ENCODE measurements at places on chromosomes 16 and 17.
A peak's percentile ranks its signal among the peaks of the same experiment; 100 is the strongest.

DNA sequence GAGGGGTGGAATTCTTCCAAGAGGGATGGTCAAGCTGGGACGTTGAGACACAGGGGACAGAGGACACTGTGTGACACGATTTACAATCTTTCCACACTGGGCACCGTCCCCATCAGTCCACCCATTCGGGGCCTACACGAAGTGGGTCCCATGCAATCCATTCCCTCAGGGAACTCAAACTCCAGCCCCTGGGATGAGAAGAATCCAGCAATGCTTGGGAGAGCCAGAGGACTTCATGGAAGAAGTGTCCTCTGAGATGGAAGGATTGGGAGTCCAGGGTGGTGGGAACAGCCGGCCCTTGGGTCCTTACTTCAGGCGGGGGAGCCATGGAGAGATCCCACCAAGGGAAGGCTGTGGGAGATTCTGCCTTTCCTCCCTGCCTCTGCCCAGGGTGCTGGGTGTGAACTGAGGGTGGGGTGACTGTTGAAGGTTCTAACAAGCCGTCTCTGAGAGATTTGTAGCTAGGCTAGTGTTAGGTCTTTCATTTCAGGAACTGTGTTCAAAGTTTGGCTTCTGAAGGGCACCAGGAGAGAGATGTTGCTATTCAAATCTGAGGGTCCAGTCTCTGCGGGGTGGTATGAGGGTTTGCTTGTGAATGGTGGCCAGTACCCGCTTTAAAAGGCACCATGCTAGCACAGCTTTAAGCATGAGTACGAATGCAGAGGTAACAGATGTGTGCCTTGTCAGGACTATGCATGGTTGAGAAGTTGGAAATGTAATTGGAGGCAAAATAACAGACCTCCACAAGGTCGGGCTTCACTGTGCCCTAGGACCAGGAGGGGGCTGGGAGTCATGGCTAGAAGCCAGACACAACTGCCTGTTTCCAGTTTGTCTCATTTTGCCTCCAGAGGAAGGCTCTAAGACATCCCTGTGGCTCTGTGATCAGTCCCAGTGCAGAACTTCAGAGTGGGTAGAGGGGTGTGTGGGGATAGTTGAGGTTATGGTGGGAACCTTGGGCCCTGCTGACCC, 1.9 kb downstream of the ATP1B2 start:
- DNase-seq, result no peak

GRCh38 chr17:36598951-36599401, 2.4 kb upstream of the MRM1 start:
- DNase-seq, result no peak

DNA sequence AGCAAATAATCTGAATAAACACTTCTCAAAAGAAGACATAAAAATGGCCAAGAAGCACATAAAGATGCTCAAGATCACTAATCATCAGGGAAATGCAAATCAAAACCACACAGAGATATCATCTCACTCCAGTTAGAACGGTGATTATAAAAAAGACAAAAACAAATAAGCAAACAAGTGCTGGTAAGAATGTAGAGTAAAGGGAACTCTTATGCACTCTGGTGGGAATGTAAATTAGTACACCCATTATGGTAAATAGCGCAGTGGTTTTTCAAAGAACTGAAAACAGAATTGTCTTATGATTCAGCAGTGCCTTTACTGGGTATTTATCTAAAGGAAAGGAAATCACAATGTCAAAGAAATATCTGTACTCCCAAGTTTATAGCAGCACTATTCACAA, 343.2 kb downstream of the HAPSTR1 start:
- no peak for DNase-seq

- DNase-seq, result peak; percentile 7
These were observed 160.4 kb downstream of the ABCA8 start for GRCh38 chr17:68794636-68795434.

DNA sequence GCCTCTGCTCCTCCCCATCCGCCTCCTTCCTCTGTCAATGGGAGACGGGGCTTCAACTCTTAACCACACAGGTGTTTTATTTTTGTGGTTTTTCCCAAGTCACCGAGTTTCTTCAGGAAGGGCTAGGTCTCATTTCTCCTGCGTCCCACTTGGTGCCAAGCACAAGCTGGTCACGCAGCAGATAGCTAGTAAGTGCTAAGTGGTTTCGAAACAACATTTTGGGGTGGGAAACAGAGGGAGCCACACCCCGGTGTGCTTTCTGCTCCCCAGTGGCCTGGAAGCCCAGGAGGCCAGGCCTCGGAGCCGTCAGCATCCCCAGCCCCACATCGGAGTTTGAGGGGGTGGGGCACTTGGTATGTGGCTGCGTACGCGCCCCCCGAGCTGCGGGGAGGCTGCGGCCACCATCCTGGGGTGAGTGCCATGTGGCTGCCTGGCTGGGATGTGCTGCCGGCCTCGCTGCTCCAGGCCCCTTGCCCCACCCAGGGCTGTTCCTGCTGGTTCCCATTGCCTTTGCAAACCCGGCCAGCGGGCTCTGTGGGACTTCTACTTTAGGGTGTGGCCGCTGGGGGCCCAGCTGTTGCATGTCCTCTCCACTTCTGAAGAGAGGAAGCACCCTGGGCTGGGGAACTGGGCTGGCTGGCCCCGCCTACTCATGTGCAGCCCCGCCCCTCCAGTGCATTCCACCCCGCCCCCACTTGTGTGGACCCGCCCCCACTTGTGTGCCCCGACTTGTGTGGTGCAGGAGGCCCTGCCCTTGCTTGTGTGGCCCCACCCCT, 55.6 kb downstream of the BAIAP2 start:
- peak; percentile 92 for DNase-seq

- no peak for DNase-seq
These were observed 13.3 kb downstream of the TSPOAP1 start for GRCh38 chr17:58315281-58315711.

DNA sequence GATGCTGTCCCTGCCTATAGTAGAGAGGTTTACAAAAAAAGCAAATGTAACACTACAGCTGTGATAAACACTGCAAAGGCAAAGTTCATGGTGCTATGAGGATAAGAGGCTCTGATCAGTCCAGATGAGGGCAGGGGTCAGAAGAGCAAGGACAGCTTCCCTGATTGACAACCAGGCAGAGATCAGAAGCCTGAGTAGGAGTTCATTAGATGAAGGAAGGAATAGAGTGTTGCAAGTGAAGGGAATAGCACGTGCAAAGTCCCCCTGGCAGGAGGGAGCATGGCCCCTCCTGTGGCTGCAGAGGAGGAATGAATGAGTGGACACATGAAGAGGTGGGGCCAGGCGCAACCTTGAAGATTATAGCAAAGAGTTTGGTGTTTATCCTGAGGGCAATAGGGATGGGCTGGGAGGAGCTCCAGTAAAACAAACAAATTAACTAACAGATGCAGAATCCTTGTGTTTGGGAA, 208.4 kb upstream of the IRX5 start:
- no peak for DNase-seq

- DNase-seq, result no peak
These were observed 290.9 kb upstream of the MAF start for GRCh38 chr16:79891458-79891857.

DNA sequence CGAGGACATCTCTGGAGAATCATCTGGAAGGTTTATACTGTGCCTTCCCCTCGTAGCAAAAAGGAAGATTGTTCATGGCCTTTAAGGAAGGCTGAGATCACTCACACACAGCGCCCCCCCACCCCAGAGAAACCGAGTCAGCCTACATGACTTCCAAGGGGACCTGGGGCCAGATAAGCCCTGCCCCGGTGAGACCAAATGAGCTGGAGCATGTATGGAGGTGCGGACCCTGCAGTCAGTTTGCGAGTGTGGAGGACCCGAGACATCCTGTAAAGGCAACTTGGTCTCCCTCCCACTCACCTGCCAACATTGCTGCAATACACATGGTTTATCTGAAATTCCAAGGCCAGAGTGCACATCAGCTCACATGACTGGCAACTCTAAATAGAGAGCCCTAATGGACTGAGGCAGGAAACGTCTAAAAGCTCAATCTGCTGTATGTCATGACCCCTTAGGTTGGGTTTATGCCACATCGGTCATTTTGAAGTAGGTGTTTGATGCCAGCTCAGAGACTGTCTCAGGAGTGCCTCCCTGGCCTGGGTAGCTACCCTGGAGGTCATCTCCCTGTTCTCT, 233.6 kb downstream of the CPPED1 start:
- no peak for DNase-seq

DNA sequence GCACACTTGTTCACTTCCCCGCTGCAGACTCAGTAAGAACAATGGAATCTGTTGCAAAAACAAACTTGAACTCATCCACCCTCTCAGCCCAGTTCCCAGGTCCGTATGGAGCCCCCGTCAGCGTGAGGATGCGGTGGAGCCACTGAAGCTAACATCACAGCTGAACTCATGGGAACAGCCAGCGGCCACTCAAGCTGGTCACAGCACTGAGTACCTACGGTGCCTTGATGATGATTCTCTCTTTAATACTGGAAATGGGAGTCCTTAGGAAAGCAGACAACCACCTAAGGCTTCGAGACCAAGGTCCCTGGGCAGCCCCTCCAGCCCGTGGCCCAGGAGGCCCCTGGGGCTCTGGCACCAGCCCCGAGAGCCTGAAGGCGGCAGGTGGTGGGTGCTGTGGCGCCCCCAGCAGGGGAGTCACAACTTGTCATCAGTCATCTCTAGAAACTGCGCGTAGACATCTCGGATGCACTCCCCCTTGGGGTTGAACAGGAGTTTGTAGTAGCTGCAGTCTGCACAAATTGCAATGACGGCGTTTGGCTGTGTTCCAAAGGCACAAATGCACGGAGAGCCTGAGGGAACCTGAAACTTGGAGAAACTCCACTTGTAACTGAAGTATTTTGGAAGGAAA, 31.0 kb upstream of the RHOT1 start:
- DNase-seq, result peak; percentile 87

Measured in K562 (cell line).